Right lung (tissue), 10 donors: ENCODE measurements at places on chromosomes 4 and X.

DNA sequence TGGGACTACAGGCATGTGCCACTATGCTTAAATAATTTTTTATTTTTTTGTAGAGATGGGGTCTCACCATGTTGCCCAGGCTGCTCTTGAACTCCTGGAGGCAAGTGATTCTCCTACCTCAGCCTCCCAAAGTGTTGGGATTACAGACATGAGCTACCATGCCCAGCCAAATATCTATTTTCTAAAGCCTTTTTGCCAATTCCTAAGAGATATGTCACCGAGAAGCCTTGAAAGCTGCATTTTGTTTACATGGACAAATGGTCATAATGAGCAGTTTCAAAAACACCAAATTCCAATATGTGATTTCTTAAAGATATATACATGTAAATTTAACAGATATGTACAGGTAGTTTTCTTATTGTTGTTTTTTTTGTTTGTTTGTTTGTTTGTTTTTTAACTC is 33.0 kb upstream of the PGRMC2 start:
- no peak for DNase-seq

GRCh38 chr4:77349796-77350195 is 192.8 kb downstream of the CCNG2 start:
- DNase-seq = no peak

DNA sequence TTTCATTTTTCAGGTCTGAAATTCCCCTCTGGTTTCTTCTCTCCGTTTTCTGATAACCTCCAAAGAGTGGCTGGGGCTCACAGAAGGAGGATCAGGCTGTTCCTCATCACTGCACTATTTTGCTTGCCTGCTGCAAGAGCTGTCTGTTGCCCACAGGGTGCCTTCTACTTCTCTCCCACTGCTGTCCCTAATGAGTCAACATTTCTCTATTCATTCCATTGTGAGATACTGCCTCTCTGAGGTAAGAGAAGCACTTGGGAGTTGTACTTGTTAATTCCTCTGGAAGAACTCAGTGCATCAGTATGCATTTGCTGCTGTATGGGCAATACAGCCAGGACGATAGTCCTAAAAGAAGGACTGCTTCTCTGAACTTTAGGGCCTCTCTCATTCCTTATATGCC is 34.8 kb downstream of the CT47B1 start:
- DNase-seq = no peak

DNA sequence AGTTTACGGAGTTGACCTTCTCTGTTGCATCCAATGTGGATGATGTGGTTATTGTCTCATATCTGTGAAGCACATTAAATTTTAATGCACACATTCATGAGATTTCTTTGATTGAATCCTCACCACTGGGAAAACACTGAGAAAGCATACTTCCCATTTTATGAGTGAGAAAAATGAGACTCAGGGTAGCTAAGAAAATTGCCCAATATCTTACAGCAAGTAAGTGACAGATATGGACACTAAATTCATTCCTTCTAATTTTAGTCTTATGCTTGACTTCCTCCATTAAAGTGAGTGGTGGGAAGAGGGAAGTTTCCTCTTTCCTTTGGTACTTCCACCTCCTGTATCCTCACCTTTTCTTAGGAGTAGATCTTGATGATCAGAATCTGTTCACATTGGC is 504.8 kb upstream of the BOD1L1 start:
- DNase-seq = no peak

DNA sequence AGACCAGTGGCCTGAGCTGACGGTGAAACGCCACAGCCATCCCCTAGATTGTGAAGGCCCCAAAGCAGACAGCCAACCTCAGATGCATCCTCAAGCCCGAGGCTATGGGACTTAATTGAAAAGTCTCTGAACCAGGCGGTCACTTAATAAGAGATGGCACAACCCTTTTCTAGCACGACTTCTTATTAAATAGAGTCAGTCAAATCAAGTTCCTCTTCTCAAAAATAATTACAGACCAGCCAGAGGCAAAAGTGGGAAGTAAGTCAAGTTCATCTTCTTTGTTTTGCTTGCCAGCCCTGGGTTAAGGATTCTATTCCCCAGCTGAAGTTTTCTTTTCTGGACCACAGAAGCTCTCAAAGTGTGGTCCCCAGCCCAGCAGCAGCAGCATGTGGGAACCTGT is 9.7 kb upstream of the SH3KBP1 start:
- no peak for DNase-seq

GRCh38 chr4:37981425-37981824 is 21.2 kb downstream of the PTTG2 start:
- DNase-seq = no peak

GRCh38 chr4:111963158-111963700 is 182.0 kb upstream of the FAM241A start:
- DNase-seq = no peak

GRCh38 chrX:9612146-9612505 is 147.3 kb downstream of the TBL1X start:
- no peak for DNase-seq

- DNase-seq = no peak
Observed at GRCh38 chr4:128039568-128039967, 21.5 kb upstream of the LARP1B start.

DNA sequence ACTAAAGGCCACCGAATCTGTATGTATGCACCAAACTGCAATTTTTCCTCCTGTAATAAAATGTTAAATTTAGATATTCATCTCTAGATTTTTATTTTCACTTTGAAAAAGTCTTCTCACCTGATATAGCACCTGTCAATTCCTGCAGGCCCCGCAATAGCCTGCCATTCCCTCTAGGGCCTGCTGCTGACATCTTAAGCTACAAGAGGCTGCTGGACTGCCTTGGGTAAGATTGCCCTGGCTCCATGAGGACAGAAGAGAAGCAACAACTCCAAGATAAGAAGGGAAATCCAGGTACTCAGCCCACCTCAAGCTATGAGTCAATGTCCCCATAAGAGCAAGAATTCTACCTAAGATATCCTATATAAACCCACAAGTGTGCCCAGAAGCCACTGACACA is 230.2 kb upstream of the AGTR2 start:
- DNase-seq = no peak

GRCh38 chr4:116849620-116850019 is 235.8 kb downstream of the TRAM1L1 start:
- DNase-seq = no peak

DNA sequence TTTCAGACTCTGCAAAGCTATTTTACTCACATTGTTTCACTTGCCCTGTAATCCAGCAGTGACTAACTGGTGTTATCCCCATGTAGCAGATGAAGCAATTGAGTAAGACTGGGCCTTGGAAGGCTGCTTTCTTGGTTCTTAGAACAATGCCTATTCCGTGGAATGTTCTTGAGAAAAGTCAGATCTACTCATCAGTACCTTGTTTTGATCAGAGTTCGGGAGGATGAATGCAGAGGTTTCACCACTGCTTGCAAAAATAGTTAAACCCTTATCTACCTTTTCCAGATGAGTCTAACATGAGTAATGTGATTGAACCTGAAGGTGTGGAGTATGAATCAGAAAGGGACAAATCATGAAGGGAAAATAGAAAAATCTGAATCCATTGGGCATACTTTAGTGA is 1.8 kb downstream of the MAOB start:
- DNase-seq = no peak

DNA sequence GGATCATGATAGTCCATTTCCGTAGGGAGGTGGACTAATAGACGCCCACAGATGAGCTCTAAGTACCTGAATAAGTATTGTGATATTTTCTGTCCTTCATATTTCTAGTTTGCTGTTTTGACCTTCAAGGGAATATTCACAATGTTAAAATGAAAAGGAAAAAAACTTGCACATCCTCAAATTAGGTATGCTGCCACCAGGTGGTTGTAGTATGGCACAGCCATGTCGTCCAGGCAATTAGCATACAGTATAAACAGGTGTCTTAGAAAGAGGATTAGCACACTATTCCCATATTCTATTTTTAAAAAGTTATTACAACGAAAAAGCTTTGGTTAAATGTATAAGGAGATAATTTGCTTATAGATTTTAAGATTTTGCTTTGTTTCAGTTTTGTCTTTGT is 802.0 kb downstream of the RPA4 start:
- no peak for DNase-seq

GRCh38 chrX:22950269-22951266 is 49.2 kb upstream of the DDX53 start:
- no peak for DNase-seq

DNA sequence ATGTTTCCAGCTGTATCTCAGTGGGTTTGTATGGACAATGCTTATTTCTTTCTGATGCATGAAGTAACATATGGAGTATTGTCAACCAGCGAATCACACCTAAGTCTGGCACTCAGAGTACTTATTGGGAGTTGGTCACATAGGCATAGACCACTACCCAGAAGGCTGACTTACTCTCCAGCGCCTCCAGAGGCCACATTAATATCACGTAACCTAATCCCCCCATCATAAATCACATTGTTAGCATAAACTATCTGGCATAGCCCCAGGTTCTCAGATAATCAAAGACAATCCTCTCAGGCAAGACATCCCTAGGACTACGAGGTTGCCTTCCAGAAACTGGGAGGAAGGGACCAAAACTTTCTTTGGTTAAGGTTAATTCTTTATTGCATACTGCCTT is 560.5 kb upstream of the PABPC4L start:
- no peak for DNase-seq

DNA sequence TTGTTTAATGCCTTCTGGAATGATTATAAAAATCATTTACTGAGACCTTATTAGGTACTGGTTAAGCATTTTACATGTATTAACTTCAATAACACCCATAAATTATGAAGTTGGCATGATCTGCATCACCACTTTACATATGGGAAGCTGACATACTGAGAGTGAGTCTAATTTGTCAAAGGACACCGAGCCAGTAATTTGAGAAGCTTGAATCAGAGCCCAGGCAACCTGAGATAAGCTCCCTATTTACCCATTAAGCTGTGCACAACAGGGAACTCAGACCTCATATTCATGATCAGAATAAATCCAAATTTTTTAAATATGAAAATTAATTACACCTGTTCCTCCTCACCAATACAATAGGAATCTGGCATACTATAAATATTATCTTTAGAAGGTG is 247.9 kb upstream of the EPHA5 start:
- DNase-seq = no peak

DNA sequence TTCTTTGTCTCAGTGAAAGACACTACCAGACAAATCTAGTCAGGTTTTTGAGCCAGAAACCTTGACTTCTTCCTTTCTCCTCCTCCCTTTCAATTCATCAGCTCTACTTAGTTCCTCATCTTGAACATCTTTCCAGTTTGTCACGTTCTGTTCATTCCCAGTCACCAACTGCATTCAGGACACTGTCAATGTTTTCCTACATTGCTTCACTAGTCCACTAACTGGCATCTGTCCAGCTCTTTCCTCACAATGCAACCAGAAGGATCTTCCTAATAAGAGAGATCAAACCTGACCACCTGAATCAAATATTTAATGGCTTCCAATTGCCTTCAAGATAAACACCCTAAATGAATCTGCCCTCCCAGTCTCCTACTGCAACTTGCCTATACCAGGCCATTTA is 52.5 kb downstream of the SYNPO2 start:
- no peak for DNase-seq

DNA sequence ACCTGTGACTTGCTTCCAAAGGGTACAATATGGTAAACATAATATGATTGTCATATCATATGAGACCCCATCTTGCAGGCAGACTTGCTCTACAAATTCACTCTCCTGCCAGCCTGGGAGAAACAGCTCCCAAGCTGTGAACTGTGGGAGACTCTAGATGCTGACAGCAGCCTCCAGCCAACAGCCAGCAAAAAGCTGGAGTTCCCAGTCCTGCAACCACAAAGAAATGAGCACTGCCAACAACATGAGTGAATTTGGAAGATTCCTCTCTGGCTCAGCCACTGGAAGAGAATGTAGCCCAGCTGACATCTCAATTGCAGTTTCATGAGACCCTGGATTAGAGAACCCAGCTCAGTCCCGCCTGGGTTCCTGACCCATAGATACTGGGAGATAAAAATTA is 145.4 kb downstream of the QDPR start:
- DNase-seq = no peak
